Stimulated activated CD4-positive, alpha-beta T cell treated with anti-CD3 and anti-CD28 coated beads, TNF-alpha, amount 100 ng/mL, for 24 hours (primary cell): ENCODE measurements at places on chromosomes 7 and 10.
A peak's percentile ranks its signal among the peaks of the same experiment; 100 is the strongest.

GRCh38 chr10:69659241-69660038 lies 29.4 kb downstream of the FAM241B start:
- no peak for DNase-seq

DNA sequence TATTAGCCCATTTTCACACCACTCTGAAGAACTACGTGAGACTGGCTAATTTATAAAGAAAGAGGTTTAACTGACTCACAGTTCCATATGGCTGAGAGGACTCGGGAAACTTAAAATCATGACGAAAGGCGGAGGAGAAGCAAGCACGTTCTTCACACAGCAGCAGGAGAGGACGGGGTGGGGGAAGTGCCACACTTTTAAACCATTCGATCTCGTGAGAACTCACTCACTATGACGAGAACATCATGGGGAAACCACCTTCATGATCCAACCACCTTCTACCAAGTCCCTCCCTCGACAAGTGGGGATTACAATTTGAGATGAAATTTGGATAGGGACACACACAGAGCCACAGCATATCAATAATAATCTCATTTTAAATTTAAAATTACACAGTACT lies 80.2 kb downstream of the VWDE start:
- DNase-seq: no peak

- no peak for DNase-seq
Measured at GRCh38 chr7:121449329-121449728, 53.2 kb upstream of the FAM3C start.

DNA sequence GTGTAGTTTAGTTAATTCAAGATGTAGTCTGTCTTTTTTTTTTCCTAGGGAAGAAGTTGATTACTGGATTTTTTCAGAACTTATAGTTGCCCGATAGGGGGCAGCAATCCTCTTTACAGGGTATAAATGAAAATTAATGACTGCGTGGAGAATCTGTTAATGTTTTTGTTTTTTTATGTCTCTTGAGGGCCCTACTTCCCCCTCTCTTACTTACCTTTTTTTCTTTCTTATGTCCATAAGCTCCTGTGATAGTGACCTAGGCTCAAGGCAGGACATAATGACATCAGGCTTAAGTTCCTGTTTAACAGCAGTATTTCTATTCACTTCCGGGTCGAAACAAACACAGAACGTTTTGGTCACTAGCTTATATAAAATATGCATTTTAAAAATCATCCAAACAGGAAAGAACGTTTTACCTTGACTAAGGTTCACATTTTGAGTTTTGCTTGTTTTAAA lies 18.8 kb downstream of the CDC123 start:
- DNase-seq: no peak

DNA sequence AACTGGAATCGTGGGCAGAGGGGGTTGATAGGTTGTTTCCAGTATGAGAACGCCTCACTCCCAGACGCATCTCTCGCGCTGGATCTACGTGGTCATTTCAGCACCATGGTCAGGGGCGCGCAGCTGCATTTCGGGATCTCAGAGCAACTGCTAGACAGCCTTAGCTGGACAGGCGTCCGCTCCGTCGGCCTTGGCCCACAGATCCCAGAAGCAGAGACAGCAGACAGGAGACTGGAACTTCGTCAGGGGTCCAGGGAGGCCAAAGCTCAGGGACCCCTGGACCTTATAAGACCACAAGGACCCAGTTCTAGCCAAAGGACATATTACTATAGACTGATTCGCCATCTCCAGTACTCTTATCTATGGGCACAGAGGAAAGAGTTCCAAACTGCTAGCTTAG lies 5.3 kb downstream of the NEUROG3 start:
- DNase-seq: no peak

GRCh38 chr7:97130417-97131139 lies 13.1 kb downstream of the SDHAF3 start:
- no peak for DNase-seq

DNA sequence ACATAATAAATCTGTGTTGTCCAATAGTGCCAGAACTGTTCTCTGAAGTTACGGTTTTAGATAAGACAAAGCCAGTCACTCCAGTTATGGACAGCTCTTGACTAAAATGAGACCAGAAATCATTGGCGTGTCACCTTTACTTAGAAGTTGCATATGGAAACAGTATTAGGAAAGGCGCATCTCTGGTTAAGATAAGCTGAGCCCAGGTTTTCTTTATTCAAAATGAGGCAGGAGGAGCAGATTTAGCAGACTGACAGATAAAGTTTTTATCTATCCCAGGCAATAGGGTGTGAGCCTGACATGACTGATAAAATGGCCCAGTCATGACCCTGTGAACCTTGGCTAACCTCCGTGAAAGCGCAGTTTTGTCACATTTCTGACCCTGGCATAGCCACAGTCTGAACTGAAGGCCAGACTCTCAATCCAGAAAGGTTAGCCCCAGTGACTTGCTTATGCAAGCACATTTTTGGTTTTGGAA lies 4.2 kb downstream of the CYP26A1 start:
- no peak for DNase-seq

DNA sequence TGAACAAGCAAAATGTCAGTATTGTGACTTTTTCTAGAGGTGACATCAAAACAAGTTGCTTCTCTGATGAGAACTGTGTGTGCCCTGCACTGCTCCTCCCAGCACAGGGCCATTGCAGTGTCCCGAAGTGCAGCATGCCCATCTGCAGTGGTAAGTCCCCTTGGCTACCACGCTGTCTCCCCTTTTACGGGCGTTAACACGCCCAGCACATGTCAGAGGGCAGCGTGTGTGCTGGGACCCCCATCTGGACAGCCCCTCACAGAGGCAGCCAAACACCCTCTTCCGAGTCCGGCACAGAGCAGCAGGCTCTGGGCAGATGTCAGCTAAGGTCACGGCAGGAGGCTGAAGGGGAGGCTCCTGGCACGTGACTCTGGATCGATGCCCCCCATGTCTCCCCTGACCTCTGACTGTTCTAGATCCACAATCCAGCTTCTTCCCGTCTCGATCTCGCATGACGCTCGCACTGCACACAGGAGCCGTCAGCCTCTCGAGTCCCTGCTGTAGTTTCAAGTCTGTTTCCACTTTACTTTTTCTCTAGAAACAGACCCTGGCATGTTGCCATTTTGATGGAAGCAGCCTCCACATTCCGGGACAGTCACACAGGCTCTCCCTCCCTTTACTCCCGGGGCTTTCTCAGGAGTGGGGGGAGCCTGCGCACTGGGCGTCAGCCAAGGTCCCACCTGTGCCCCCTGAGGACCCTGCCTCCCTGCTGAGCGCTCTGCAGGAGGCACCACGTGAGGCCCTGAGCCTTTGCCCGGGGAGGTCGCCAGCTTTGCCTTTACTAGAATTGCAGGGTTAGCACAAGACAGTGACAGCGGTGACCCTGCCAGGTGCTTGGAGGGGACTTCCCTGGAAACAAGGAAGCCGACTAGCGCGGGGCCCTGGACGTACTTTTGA lies 133.8 kb downstream of the TCERG1L start:
- no peak for DNase-seq

GRCh38 chr10:125029584-125030242 lies 87.8 kb downstream of the ZRANB1 start:
- DNase-seq: no peak

- no peak for DNase-seq
Measured at GRCh38 chr10:53808677-53809372, 992.2 kb downstream of the PCDH15 start.

- DNase-seq: no peak
Measured at GRCh38 chr10:119620241-119621077, 23.7 kb upstream of the TIAL1 start.

GRCh38 chr7:101031082-101031481 lies 11.2 kb downstream of the MUC17 start:
- DNase-seq: no peak

DNA sequence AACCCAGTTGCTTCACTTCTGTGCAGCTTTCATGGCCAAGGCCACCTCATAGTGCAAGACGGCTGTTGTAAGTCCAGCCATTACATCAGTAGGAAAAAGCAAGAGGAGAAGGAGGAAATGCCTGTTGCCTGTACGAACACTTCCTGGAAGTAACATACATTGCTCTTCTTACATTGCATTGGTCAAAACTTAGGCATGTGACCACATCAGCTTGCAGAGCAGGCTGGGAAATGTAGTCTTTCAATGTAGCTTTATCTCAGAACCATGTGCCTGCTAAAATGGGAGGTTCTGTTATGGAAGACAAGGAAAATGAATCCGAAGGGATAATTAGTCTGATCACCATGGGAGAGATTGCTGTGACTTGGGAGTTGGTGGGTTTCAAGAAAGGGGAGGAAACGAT lies 4.3 kb downstream of the SLC29A3 start:
- DNase-seq: no peak

DNA sequence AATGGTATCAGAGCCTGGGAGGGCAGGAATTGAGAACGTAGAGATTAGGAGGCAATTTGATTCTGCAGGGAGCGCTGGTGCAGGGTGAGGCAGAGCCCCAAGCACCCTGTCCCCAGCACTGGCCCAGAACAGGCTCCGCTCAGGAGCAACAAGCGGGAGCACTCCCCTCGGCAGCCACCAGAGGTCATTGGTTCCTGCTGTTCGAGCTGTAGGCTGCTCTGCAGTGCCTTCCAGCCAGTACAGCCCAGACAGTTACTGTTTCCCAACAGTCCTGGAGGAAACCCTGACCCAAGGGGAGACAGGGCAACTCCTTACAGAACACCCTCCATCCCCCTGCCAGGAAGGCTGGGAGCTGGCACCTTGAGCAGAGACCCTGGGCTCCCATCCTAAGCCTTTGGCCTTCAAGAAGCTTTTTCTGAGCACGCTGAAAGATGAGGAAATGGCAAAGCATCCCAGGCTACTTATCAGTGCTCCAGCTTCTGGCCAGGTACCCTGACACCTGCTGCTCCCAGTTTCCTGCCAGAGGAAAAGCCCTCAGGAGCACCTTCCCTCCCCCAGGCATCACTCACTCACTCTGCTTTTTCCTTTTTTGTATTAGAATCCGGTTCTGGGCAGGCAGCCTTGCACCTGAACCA lies 71.2 kb upstream of the EFCAB10 start:
- peak; percentile 50 for DNase-seq

- no peak for DNase-seq
Measured at GRCh38 chr7:36021917-36022550, 131.0 kb upstream of the EEPD1 start.

DNA sequence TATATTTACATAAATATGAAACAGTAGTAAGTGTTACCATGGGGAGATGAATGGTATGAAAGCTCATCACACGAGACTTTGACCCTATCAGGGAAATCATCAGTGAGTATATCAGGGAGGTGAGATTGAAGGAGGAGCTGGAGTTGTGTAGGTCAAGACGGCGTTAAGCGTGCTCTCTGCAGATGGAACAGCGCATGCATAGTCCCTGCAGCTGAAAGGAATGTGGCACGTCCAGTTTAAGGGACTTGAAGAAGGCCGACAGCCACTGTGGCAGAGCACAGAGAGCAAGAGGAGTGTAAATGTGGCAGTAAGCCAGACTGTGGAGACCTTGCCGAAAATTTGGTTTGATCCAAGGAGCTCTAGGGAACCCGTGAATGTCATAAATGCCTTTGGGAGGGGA lies 38.9 kb downstream of the POU6F2 start:
- DNase-seq: no peak

DNA sequence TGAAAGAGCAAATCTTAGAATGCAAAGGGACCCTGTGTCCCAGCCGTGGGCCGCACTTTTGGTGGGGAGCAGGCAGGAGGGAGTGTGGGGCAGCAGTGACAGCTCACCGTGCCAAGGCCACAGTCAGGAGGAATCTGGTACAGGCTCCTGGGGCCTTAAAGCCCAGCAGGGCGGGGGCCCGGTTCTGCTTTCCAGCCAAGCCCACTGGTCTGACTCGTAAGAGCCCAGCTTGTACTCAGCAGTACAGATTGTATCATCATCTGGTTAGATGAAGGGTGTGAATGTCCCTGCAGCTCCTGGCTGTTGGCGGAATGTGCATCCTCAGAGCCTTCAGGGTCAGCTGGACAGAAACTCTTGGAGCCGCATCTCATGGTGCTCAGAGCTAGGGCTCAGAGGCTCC lies 30.5 kb upstream of the TRIM8 start:
- no peak for DNase-seq

- DNase-seq: no peak
Measured at GRCh38 chr10:35353805-35354204, 17.5 kb downstream of the CCNY start.

- DNase-seq: no peak
Measured at GRCh38 chr10:133030781-133031180, 56.9 kb upstream of the ADGRA1 start.

DNA sequence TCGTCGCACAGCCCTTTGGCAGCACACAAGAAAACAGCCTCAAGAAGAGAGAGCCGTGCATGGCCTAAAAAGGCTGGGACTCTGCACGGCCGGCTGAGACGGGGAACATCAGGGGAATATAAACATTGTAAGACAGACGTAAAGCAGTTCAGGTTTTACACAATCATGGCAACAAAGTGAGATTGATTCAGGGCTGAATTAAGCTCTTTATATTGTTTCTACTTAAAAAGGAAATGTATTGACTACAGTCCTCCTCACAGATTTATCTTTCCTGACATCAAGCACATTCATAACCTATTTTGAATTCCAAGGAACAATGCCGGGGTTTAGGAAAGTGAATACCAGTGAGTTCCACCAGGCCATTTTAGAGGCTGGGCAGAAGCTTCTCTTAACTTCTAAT lies 25.2 kb downstream of the SORBS1 start:
- DNase-seq: no peak

GRCh38 chr7:94882891-94883290 lies 24.5 kb upstream of the PPP1R9A start:
- DNase-seq: no peak

- no peak for DNase-seq
Measured at GRCh38 chr10:96509017-96509641, 4.6 kb downstream of the TLL2 start.

- no peak for DNase-seq
Measured at GRCh38 chr7:131008840-131009711, 275.1 kb upstream of the KLF14 start.

DNA sequence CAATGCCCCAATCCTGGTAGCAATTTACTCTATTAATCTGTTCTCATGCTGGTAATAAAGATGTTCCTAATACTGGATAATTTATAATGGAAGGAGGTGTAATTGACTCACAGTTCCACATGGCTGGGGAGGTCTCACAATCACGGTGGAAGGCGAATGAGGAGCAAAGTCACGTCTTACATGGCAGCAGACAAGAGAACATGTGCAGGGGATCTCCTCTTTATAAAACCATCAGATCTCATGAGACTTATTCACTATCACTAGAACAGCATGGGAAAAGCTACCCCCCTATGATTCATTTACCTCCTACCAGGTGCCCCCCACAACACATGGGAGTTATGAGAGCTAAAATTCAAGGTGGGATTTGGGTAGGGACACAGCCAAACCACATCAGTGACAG lies 872.2 kb downstream of the ANKRD7 start:
- no peak for DNase-seq

DNA sequence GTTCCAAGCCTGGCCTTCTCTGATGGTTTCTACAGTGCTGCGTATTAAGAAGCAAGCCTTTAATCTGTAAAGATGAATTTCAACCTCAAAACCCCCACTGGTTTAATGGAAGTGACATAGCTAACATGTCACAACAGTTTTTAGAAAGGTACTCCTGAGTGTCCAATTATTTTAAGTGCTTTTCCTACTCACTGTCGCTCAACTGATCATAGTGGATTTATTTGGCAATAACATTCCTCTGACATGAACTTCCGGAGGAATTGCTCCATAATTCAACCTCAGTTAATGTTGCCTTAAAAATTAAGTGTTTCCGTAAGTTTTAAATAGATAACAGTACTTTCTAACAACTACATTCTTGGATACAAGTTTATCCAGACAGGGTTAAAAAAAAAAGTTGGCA lies 57.5 kb downstream of the AGMO start:
- DNase-seq: no peak
